ENCODE measurements at places on chromosomes 5 and 9. TPM values are rescaled to one million over a fixed set of nuclear protein-coding genes. Genes with fewer than 3 reads are reported as not detected.

PLPP7 gene
- 9.3 TPM for total RNA-seq

- no peaks in the 10 kb centered on the region for H3K36me3 ChIP-seq
- H3K4me3 ChIP-seq: no peak overlapping the region
- no peaks in the 10 kb centered on the region for H3K27me3 ChIP-seq
Measured at GRCh38 chr9:89658931-89659330, 54.1 kb downstream of the GADD45G start.

- H3K36me3 ChIP-seq: no peaks in the 10 kb centered on the region
- H3K4me1 ChIP-seq: no peaks in the 10 kb centered on the region
- H3K4me3 ChIP-seq: no peak overlapping the region
- H3K27ac ChIP-seq: no peak overlapping the region
Measured at GRCh38 chr9:38289236-38289865, 103.2 kb upstream of the ALDH1B1 start.

ZDHHC21 gene
- 8.6 TPM for total RNA-seq

- H3K36me3 ChIP-seq: no peaks in the 10 kb centered on the region
- H3K27me3 ChIP-seq: no peaks in the 10 kb centered on the region
- peak; percentile 15 for DNase-seq
- H3K27ac ChIP-seq: no peak overlapping the region
- no peak overlapping the region for H3K4me3 ChIP-seq
Measured at GRCh38 chr5:97231025-97231636, 48.1 kb upstream of the RIOK2 start.

GRCh38 chr5:11985993-11986392 is 81.7 kb upstream of the CTNND2 start:
- no peaks in the 10 kb centered on the region for H3K27me3 ChIP-seq
- H3K4me1 ChIP-seq: peaks cover 2% of the 10 kb centered on the region
- no peaks in the 10 kb centered on the region for H3K36me3 ChIP-seq

- H3K4me1 ChIP-seq: peaks cover 7% of the 10 kb centered on the region
- no peak for DNase-seq
- no peaks in the 10 kb centered on the region for H3K27me3 ChIP-seq
- no peak overlapping the region for H3K4me3 ChIP-seq
- no peaks in the 10 kb centered on the region for H3K36me3 ChIP-seq
Measured at GRCh38 chr5:123358751-123359150, 64.5 kb downstream of the CEP120 start.

DNA sequence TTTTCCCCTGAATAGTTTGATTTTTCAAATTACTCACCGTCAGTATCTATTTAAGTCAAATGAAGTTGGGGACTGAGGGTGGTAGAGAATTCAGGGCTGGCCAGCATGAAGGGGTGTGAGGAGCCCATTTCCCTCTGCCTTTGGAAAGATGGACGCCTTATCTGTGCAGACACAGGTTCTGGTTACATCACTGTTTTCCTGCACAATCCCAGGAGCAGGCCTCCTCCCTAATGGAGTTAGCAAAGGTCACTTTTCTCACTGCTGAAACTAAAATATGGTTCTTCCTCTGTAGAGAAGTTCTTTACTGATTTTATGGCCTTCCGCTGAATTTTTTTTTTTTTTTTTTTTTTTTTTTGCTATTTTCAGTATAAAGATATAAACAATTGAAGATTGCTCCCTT is 69.1 kb downstream of the FOXD1 start:
- peaks cover 5% of the 10 kb centered on the region for H3K4me1 ChIP-seq
- H3K27me3 ChIP-seq: no peaks in the 10 kb centered on the region
- DNase-seq: no peak
- H3K4me3 ChIP-seq: no peak overlapping the region
- H3K36me3 ChIP-seq: no peaks in the 10 kb centered on the region

GRCh38 chr9:30677221-30677620 is 1707.2 kb upstream of the ACO1 start:
- DNase-seq: no peak
- H3K36me3 ChIP-seq: no peaks in the 10 kb centered on the region
- no peaks in the 10 kb centered on the region for H3K27me3 ChIP-seq
- H3K4me3 ChIP-seq: no peak overlapping the region
- no peaks in the 10 kb centered on the region for H3K4me1 ChIP-seq
- H3K27ac ChIP-seq: no peak overlapping the region

DNA sequence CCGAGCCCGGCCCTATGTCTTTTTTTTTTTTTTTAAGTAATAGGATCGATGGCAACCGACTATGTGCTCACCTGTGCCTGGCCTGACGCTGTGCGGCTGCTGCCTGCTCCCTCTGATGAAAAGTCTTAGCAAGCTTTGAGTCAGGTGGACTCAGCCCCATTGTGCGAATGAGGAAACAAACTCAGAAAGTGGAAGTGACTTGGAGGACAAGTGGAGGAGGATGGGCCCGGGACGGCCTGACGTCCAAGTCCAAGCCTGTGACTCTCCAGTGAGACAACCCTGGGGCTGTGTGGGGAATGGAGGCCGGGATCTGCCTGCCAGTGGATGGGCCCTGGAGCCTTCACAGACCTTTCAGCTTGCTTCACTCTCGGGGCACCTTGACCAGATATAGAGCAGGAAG is 57.9 kb downstream of the EXD3 start:
- no peak overlapping the region for H3K27ac ChIP-seq
- H3K27me3 ChIP-seq: no peaks in the 10 kb centered on the region
- H3K4me3 ChIP-seq: no peak overlapping the region
- DNase-seq: no peak
- no peaks in the 10 kb centered on the region for H3K36me3 ChIP-seq
- peaks cover 3% of the 10 kb centered on the region for H3K4me1 ChIP-seq

DNA sequence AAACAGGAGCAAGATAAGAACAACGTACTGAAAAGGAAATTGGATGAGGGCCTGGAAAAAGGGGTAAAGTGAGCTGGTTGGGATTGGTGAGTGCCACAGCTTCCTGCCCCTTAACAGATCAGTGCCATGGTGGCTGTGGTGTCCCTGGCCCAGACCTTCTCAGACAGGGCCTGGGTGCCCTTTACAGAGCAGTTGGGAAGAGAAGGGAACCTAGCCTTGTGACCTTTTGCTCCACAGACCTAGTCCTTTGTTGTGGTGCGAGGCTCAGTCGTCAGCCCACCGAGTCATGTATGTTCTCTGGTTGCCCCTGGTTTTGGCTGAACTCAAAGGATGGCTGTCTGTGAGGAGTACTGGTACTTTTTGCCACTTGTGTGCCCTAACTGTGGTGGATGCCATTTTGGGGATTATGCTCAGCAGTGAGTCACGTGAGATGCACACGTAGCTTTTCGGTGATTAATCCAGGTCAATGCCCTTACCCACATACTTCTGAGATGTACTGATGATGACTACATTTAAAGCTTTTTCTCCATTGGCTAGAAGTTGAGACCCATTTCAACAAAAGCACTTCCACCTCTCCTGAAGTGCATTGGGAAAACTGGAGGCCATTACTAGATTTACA is 48.4 kb downstream of the EXOSC2 start:
- H3K36me3 ChIP-seq: no peaks in the 10 kb centered on the region
- H3K4me1 ChIP-seq: peaks cover 3% of the 10 kb centered on the region
- no peaks in the 10 kb centered on the region for H3K27me3 ChIP-seq

- H3K4me1 ChIP-seq: peaks cover 1% of the 10 kb centered on the region
- no peak overlapping the region for H3K4me3 ChIP-seq
Measured at GRCh38 chr5:96427824-96428223, 5.2 kb downstream of the PCSK1 start.

OR1J2 gene
- total RNA-seq: not detected

LECT2 gene
- total RNA-seq: not detected

DNA sequence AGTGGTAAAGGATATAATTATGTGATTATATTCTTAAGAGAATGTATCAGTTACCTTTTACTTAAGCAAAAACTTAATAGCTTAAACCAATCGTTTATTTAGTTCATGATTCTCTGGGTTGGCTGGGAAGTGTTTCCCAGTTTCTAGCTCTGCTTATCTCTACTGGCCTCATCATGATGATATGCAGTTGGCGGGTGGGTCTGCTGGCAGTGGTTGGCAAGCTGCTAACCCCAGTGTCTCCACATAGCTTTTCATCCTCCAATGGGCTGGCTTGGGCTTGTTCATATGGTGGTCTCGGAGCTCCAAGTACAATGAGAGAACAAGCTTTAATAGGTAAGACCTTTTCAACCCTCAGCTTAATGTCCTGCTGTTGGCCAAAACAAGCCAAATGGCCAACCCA is 43.8 kb downstream of the ABLIM3 start:
- no peak overlapping the region for H3K4me3 ChIP-seq
- H3K27me3 ChIP-seq: no peaks in the 10 kb centered on the region
- DNase-seq: no peak
- no peak overlapping the region for H3K27ac ChIP-seq
- H3K4me1 ChIP-seq: no peaks in the 10 kb centered on the region

- no peak for DNase-seq
Measured at GRCh38 chr5:67577424-67577823, 380.8 kb upstream of the CD180 start.

- DNase-seq: no peak
- H3K4me1 ChIP-seq: no peaks in the 10 kb centered on the region
- H3K4me3 ChIP-seq: no peak overlapping the region
- no peaks in the 10 kb centered on the region for H3K27me3 ChIP-seq
- no peaks in the 10 kb centered on the region for H3K36me3 ChIP-seq
- no peak overlapping the region for H3K27ac ChIP-seq
Measured at GRCh38 chr9:108209132-108209685, 646.6 kb downstream of the ACTL7B start.

Measured in ovary (tissue), 10 donors.